CD4-positive, alpha-beta T cell (primary cell): ENCODE measurements at places on chromosomes 1 and 21.

DNA sequence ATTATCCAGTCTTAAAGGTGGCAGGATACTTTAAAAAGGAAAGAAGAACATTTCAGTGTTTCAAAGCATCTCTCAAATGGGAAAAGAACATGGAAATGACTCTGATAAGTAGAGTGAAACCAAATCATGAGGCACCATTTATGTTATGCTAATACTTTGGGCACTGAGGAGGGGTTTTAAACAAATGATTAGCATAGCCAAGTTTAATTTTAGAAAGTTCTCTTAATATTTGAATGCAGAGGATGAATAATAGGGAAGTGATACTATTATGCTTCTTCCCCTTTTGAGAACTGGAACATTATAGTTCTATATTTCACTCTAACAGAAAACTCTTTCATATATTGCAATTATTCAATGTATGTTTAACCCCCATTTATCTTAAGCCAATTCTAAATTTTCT, 1181.9 kb upstream of the PRMT6 start:
- DNase-seq: no peak

- no peak for DNase-seq
Observed at GRCh38 chr1:53783056-53783455, 44.1 kb upstream of the GLIS1 start.

DNA sequence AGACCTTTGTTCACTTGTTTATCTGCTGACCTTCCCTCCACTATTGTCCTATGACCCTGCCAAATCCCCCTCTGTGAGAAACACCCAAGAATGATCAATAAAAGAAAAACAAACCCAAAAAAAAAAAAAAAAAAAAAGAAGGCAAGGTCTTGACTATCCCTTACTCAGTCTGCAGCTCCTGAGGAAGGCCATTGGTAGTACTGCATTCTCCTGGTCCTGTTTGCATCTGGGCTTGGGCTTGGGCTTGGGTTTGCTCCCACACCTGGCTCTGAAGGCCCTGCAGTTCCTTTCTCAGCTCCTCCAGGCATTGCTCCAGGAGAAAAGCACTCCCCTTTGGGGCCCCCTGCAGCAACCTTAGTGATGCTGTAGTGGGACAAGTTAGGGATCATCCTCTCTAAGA, 1.6 kb downstream of the CCDC163 start:
- DNase-seq: no peak

DNA sequence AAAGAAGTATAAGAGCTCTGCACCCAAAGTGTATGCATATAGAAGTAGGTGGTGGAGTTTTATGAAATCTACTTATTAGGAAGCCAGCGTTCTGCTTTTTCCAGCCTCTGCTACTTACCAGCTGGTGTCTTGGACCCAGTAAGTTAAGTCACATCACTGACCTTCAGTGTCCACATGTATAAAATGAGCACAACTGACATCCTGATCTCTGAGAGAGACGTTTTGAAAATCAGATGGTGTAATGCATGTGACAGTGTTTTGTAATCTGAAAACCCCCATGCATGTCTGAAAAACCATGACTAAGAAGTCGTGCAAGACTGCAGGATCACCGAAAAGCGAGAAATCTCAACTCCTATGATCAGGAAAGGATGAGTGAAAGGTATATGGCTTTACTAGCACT, 2.0 kb downstream of the CR1 start:
- no peak for DNase-seq

GRCh38 chr1:18132711-18133541, 25.3 kb downstream of the IGSF21 start:
- no peak for DNase-seq

- DNase-seq: peak; percentile 4
Observed at GRCh38 chr1:16085522-16085921, 12.1 kb upstream of the FAM131C start.

DNA sequence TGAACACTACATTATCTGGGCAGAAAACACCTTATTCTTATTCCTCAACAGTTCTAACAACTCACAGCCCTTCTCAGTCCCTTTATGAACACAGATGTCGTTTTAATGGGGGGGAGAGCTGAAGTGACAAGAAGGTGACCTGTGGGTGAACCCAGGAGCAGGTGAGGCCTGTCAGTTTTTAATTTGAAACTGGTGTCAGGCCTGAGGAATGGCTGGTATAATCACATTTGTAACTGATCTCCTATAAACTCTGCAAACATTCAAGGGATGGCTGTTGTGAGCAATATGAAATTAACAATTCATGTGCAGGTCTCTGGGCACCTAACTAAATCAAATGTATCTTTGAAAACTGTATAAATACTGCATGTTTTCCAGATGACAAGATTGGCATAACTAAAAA, 362.1 kb upstream of the NR5A2 start:
- no peak for DNase-seq

DNA sequence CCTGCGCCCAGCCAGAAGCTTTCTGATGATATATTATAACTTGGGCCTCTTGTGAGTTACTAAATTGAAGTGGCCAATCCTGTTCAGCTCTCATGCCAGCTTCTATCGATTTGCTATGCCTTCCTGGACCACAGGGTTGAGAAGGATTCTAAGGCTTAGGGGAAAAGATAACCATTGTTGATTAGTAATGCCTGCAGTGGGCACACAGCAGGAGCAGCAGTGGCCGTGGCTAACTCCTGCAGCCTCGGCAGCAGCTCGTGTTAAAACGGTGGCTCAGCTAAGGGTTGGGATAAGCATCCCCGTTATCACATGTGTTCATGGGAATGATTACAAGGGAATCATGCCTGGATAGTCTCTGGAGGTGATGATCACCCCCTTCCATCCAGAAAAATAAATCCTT, 20.5 kb upstream of the KCNE2 start:
- no peak for DNase-seq

GRCh38 chr1:6490181-6491080, 1.0 kb downstream of the PLEKHG5 start:
- peak; percentile 32 for DNase-seq

DNA sequence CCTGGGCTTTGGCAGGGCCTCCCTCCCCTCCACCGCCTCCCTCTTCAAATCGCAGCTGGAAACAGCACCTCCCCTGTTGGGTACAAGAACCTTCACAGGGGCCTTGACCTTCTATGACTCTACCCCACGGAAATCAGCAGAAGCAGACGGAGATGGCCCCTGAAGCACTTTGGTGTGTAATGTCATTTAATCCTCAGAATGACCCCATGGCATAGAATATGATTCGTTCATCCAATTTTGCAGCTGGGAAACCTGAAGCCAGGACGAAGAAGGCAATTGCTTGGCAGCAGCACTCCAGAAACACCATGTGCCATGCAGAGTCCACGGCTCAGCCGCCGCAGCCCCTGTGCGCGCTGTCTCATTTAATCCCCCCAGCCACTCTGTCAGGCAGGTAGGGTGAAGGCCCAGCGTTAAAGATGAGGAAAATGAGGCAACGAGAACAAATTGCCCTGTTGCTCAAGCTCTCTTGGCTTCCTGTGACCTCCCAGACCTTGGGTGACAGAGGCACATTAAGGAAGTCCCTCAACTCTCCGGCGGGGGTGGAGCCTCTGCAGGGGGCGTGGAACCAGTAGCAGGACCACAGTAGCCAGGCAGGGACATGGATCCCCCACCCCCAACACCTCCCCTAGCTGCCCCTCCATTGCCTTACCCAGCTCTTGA, 25.8 kb upstream of the LAPTM5 start:
- no peak for DNase-seq

GRCh38 chr1:212979340-212980122, 29.2 kb downstream of the VASH2 start:
- no peak for DNase-seq

GRCh38 chr1:235004276-235004675, 124.4 kb downstream of the TOMM20 start:
- DNase-seq: no peak

DNA sequence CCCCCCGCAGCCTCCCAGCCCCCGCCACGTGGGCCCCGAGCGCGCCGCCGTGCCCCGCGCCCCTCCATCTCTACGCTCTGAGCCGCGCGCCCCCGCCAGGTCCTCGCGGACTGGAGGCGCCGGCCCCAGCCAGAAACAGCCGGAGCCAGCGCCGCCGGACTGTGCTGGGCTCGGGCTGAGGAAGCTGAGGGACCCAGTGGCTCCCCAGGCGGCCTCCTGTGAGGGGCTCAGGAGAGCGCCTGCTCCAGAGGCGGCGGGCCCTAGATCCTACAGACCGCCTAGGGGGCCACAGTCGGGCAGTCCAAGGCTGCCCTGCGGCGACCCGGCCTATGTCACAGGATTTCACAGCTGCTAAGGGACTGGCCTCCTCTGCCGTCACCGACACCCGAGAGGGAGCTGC, 82.1 kb downstream of the NENF start:
- no peak for DNase-seq

GRCh38 chr1:219201656-219202055, 28.0 kb downstream of the LYPLAL1 start:
- DNase-seq: no peak

- peak; percentile 1 for DNase-seq
Observed at GRCh38 chr1:40532844-40533424, 1.5 kb downstream of the ZNF684 start.

- DNase-seq: no peak
Observed at GRCh38 chr1:118900643-118901440, 87.3 kb downstream of the TBX15 start.

DNA sequence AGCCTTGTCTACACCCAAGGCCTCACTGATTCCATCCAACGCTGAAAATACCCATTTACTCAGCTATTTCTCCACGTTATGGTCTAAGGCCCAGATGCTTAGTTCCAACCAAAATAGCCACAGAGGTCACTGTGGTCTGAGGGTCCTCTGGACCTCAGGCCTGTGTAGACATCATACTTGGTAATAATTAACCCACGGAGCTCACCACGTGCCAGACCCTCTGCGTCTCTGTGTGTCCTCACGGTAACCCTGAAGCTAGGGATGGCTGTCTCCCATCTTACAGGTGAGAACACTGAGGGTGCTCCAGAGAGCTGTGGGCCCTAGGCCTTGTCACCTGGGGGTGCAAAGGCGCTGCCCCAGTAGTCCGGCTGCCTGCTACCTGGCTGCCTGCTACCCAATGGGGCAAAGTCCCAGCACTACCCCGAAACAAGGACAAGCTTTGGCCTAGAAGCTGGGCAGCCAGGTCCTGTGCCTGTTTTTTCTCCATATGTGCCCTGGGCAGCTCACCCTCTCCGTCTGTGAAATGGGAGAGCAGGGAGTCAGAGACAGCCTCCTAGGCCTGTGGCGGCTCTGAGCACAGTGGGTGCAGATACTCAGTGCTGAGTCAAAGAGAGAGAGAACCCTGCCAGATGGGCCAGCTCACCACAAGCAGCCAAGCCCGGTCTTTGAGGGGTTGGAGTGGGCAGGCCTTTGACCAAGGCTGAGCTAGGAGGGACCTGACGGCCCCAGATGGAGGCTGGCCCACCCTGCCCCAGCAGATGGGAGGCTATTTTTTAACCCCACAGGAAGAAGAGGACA, 17.0 kb upstream of the RUNX3 start:
- no peak for DNase-seq

DNA sequence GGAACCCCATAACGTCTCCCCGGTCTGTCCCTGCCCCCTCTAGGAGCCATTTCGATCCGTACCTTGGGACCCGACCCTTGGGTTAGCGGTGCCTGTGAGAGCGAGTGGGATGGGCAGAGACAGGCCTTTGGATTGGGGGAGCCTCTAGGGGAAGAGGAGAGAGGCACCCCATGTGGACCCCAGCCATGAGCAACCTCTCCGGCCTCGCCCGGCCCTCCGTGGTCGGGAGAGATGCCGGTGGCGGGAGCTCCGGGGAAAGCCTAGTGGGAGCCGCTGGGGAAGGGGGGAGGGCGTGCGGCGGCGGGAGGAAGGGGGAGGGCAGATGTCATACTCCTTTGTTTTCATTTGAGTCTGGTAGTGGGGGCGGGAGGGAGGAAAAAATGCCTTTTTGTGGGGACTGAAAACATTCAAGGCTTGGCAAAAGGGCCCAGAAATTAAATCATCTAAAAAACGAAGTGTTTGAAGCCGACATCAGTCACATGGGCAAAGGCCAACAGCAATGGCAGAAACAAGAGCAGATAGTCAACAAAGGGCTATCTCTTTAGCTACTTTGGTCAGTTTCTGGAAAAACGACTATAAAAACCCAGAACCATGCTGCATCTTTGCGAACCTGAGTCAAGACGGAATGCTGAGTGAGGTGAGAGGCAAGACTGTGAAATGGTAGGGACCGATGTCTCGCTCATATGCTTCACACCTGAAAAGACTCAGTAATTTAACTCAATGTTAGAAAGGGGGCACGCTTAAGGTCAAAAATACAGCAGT, 758 bp downstream of the PTBP2 start:
- DNase-seq: no peak

- no peak for DNase-seq
Observed at GRCh38 chr1:198598796-198599321, 40.0 kb upstream of the PTPRC start.

GRCh38 chr1:20996554-20996953, 180.1 kb downstream of the EIF4G3 start:
- no peak for DNase-seq

GRCh38 chr1:246680696-246681130, 43.5 kb upstream of the SCCPDH start:
- DNase-seq: no peak

DNA sequence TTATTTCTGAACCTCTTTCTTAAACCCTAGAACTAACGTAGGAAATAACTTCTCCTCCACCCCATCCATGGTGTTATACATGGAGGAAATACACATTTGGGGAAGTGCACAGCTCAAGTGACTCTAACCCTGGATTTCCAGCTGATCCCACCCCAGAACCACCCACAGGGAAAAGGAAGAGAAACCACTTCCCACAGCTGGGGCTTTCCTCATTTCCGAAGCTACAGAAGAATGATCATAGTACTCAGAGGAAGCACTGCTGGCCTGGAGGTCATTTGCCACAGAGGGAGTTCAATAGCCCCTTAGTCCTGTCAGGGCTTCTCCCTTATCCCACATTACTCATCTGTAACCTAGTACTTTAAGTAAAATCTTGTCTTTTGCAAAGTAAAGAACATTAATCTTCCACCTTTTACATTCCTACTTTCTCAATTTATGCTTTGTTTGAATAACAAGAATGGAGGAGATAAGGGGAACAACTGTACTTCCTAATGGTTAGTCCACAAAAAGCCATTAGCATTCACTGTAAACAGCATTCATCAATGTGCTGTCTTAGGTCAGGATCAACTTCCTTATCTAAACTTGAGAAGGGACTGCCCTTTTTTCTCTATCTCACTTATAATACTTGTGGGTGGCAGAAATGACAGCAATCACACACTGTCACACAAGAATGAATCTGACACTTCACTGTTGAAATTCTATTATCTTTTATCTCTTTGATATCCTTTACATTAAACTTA, 63.0 kb upstream of the RGS1 start:
- peak; percentile 53 for DNase-seq

- DNase-seq: no peak
Observed at GRCh38 chr21:28699596-28700259, 292.9 kb downstream of the LTN1 start.
